ENCODE measurements at places on chromosomes 2 and 18. TPM values are rescaled to one million over a fixed set of nuclear protein-coding genes. Genes with fewer than 3 reads are reported as not detected.

DNA sequence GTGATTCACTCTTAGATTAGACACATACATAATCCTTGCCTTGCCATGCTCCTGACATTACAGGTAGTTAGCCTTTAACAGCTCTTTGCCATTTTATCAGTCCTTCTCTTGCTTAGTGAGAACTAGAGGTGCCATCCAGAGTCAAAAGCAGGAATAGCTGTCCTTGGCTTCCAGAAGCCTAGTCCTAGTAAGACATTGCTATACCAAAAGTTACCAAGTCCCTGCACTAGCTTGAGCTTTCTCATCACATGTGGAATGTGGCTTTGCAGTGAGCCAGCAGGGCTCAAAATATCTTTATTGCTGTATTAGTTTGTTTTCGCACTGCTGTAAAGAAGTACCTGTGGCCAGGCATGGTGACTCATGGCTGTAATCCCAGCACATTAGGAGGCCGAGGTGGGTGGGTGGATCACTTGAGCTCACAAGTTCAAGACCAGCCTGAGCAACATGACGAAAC, 104.7 kb upstream of the NOSTRIN start:
- no peak for DNase-seq
- peaks cover 16% of the 10 kb centered on the region for H3K4me1 ChIP-seq
- peaks cover 11% of the 10 kb centered on the region for H3K36me3 ChIP-seq
- no peak overlapping the region for H3K27ac ChIP-seq

- H3K27ac ChIP-seq: no peak overlapping the region
- H3K27me3 ChIP-seq: peaks cover 27% of the 10 kb centered on the region
- peaks cover 3% of the 10 kb centered on the region for H3K36me3 ChIP-seq
- peak; percentile 65 for DNase-seq
Observed at GRCh38 chr2:1891147-1891546, 146.8 kb upstream of the PXDN start.

GRCh38 chr2:79223539-79223938, 64.0 kb upstream of the REG3A start:
- H3K4me1 ChIP-seq: no peaks in the 10 kb centered on the region
- no peak overlapping the region for H3K4me3 ChIP-seq
- no peak for DNase-seq
- no peak overlapping the region for H3K27ac ChIP-seq
- no peaks in the 10 kb centered on the region for H3K36me3 ChIP-seq

Gene MRO
- not detected for total RNA-seq

Gene CCDC148
- 0.52 TPM for total RNA-seq

GRCh38 chr2:128160616-128161275, 69.7 kb downstream of the UGGT1 start:
- H3K4me1 ChIP-seq: peaks cover 10% of the 10 kb centered on the region
- no peaks in the 10 kb centered on the region for H3K27me3 ChIP-seq
- H3K36me3 ChIP-seq: peaks cover 22% of the 10 kb centered on the region
- H3K4me3 ChIP-seq: no peak overlapping the region
- no peak for DNase-seq

- no peak overlapping the region for H3K27ac ChIP-seq
- peaks cover 14% of the 10 kb centered on the region for H3K27me3 ChIP-seq
Observed at GRCh38 chr2:17309181-17309580, 209.1 kb downstream of the RAD51AP2 start.

- DNase-seq: no peak
- peaks cover 30% of the 10 kb centered on the region for H3K4me1 ChIP-seq
- no peaks in the 10 kb centered on the region for H3K27me3 ChIP-seq
- peaks cover 4% of the 10 kb centered on the region for H3K36me3 ChIP-seq
Observed at GRCh38 chr2:66560683-66561082, 125.8 kb downstream of the MEIS1 start.

- no peaks in the 10 kb centered on the region for H3K27me3 ChIP-seq
- DNase-seq: no peak
- H3K4me1 ChIP-seq: peaks cover 3% of the 10 kb centered on the region
- no peak overlapping the region for H3K4me3 ChIP-seq
- H3K27ac ChIP-seq: no peak overlapping the region
Observed at GRCh38 chr2:60453301-60453700, 100.2 kb downstream of the BCL11A start.

- no peak overlapping the region for H3K27ac ChIP-seq
- H3K4me1 ChIP-seq: peaks cover under 1% of the 10 kb centered on the region
- H3K4me3 ChIP-seq: no peak overlapping the region
- peaks cover 17% of the 10 kb centered on the region for H3K27me3 ChIP-seq
- no peaks in the 10 kb centered on the region for H3K36me3 ChIP-seq
Observed at GRCh38 chr2:170248574-170249393, 70.8 kb downstream of the MYO3B start.

GRCh38 chr2:164495491-164496223, 125.6 kb downstream of the GRB14 start:
- H3K27ac ChIP-seq: no peak overlapping the region
- peaks cover 4% of the 10 kb centered on the region for H3K4me1 ChIP-seq
- no peak for DNase-seq
- H3K36me3 ChIP-seq: no peaks in the 10 kb centered on the region
